Calu3 (cell line): ENCODE measurements at places on chromosomes 4 and X. TPM values are rescaled to one million over a fixed set of nuclear protein-coding genes. Genes with fewer than 3 reads are reported as not detected.

- no peaks in the 10 kb centered on the region for H3K4me1 ChIP-seq
- no peak overlapping the region for H3K27ac ChIP-seq
- DNase-seq, result no peak
- H3K4me3 ChIP-seq, result no peak overlapping the region
Measured at GRCh38 chrX:69238887-69239231, 73.6 kb upstream of the PJA1 start.

DNA sequence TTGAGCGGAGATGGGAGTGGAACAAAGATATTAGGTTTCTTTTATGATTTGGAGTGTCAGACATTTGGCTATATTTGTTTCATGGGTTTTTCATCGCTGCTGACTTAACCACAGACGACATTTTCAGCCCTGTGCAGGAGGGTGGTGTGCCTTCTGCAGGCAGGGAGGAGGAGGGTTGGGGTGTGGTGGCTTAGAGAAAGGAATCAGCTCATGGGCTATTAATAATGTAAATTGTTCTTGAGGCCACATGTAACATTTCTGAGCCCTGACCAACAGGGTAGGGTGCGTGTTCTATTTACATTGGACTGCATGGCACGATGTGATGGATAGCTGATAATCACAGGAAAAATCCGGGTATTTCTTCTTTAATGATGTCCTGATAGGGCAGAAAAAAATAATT, 67.6 kb downstream of the POLA1 start:
- no peak overlapping the region for H3K27ac ChIP-seq
- DNase-seq, result no peak
- peaks cover 11% of the 10 kb centered on the region for H3K36me3 ChIP-seq
- H3K4me1 ChIP-seq, result no peaks in the 10 kb centered on the region
- H3K4me3 ChIP-seq, result no peak overlapping the region
- no peaks in the 10 kb centered on the region for H3K27me3 ChIP-seq

Gene TEX13B
- not detected in 2 replicates for total RNA-seq

GRCh38 chrX:13085526-13085925, 41.1 kb upstream of the FAM9C start:
- H3K36me3 ChIP-seq, result peaks cover 16% of the 10 kb centered on the region
- H3K27me3 ChIP-seq, result no peaks in the 10 kb centered on the region
- H3K4me3 ChIP-seq, result no peak overlapping the region
- H3K27ac ChIP-seq, result no peak overlapping the region
- no peak for DNase-seq

- H3K27ac ChIP-seq, result no peak overlapping the region
- no peak overlapping the region for H3K4me3 ChIP-seq
- DNase-seq, result no peak
- no peaks in the 10 kb centered on the region for H3K4me1 ChIP-seq
Measured at GRCh38 chr4:166839615-166840251, 394.6 kb downstream of the SPOCK3 start.

Gene XK
- total RNA-seq, result 11.3 and 14.7 TPM in 2 replicates

- no peak for DNase-seq
- peaks cover 8% of the 10 kb centered on the region for H3K4me1 ChIP-seq
- H3K36me3 ChIP-seq, result peaks cover 7% of the 10 kb centered on the region
- H3K27ac ChIP-seq, result no peak overlapping the region
Measured at GRCh38 chrX:24020306-24020876, 6.6 kb downstream of the KLHL15 start.

- no peak overlapping the region for H3K4me3 ChIP-seq
- DNase-seq, result no peak
- H3K27me3 ChIP-seq, result no peaks in the 10 kb centered on the region
- no peak overlapping the region for H3K27ac ChIP-seq
- H3K4me1 ChIP-seq, result no peaks in the 10 kb centered on the region
Measured at GRCh38 chr4:153257151-153257620, 52.9 kb downstream of the TRIM2 start.

Gene PCDH10
- not detected in 2 replicates for total RNA-seq

Gene TMEM47
- 80.9 and 99.6 TPM in 2 replicates for total RNA-seq

GRCh38 chr4:8662776-8663175, 70.2 kb downstream of the CPZ start:
- peaks cover 62% of the 10 kb centered on the region for H3K27me3 ChIP-seq
- no peaks in the 10 kb centered on the region for H3K36me3 ChIP-seq
- H3K4me1 ChIP-seq, result no peaks in the 10 kb centered on the region
- H3K27ac ChIP-seq, result no peak overlapping the region
- H3K4me3 ChIP-seq, result no peak overlapping the region

DNA sequence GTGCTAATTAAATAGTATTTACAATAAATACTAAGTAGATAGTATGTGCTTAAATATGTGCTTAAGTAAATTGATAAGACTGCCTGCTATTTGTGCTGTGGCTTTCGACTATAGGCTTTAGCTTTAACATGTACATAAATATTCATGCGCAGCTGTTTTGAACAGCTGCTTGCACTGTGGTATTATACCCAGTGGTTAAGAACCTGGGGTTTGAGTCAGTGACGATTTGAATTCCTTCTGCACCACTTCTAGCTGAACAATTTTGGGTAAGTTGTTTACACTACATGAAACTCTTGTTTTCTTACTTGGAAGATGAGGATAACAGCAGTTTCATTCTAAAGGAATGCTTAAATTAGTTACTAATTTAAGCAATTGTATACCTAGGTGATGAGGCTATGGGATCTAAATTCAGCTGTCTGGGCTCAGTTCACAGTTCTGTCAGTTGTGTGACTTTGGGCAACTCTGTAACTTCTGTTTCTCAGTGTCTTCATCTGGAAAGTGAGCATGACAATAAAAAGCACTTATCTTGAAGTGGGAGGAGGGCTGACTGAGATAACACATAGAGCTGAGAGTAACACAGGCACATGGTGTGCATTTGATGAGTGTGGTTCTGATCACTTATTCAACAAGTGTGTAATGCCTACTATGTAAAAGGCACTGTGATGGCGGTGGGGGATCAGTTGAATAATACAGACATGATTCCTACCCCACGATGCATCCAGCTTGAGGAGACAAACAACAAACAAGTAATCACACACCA, 37.0 kb downstream of the HPGDS start:
- no peaks in the 10 kb centered on the region for H3K27me3 ChIP-seq
- H3K27ac ChIP-seq, result no peak overlapping the region
- peaks cover 14% of the 10 kb centered on the region for H3K4me1 ChIP-seq
- no peaks in the 10 kb centered on the region for H3K36me3 ChIP-seq
- no peak for DNase-seq

DNA sequence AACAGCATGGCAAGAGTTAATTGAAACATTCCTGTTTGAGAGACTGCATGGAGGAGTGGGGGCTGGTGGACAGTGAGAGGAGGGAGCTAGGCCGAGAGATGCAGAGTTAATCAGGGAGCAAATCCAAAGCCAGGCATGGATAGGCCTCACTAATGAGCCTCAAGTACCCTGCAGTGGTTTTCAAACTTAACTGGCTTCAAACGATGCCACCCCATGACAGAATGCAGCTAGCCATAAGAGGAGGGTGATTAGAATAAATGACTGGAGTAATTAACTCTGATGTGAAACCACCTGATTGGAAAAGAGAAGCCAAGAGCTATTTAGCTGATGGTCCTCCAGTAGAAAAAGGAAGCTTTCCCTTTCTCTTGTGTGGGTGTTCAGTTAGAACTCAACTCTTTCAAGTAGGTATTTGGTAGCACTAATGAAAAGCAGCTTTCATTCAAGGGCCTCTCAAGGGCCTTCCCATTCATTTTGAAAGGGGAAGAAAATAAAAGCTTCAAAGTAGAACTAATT, 215.4 kb upstream of the MAB21L2 start:
- H3K27me3 ChIP-seq, result no peaks in the 10 kb centered on the region
- no peaks in the 10 kb centered on the region for H3K4me1 ChIP-seq
- no peak for DNase-seq
- H3K36me3 ChIP-seq, result no peaks in the 10 kb centered on the region
- no peak overlapping the region for H3K4me3 ChIP-seq
- H3K27ac ChIP-seq, result no peak overlapping the region

GRCh38 chrX:153057281-153057680, 1.0 kb downstream of the PNMA3 start:
- no peaks in the 10 kb centered on the region for H3K4me1 ChIP-seq
- H3K4me3 ChIP-seq, result no peak overlapping the region
- H3K27ac ChIP-seq, result no peak overlapping the region
- H3K36me3 ChIP-seq, result no peaks in the 10 kb centered on the region
- no peak for DNase-seq
- H3K27me3 ChIP-seq, result peaks cover 34% of the 10 kb centered on the region

Gene WDR17
- 6.3 and 7.6 TPM in 2 replicates for total RNA-seq

DNA sequence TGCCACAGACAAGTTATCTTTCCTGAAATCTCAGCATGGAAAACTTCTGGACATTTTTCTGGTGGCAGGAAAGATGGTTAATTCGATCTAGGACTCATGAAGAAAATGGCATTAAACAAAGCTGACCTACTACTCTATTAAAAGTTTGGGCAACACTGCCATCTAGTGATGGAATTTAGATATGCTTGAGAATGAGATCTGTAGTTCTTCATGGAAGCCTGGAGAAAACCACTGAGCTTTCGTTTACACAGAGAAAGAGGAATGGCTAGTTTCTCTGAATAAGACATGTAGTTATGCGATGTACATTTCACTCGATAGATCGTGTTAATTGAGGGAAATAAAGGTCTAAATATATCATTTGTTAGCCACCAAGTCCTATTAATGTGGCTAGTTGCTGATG, 51.7 kb upstream of the CHRDL1 start:
- no peaks in the 10 kb centered on the region for H3K36me3 ChIP-seq
- peaks cover 22% of the 10 kb centered on the region for H3K27me3 ChIP-seq
- no peaks in the 10 kb centered on the region for H3K4me1 ChIP-seq
- H3K27ac ChIP-seq, result no peak overlapping the region
- peak; percentile 40 for DNase-seq

- no peak overlapping the region for H3K4me3 ChIP-seq
- H3K4me1 ChIP-seq, result peaks cover 7% of the 10 kb centered on the region
- peaks cover 29% of the 10 kb centered on the region for H3K36me3 ChIP-seq
Measured at GRCh38 chr4:169617306-169617705, 3.1 kb upstream of the CLCN3 start.

Gene MSX1
- total RNA-seq, result 1.6 and 2.0 TPM in 2 replicates

DNA sequence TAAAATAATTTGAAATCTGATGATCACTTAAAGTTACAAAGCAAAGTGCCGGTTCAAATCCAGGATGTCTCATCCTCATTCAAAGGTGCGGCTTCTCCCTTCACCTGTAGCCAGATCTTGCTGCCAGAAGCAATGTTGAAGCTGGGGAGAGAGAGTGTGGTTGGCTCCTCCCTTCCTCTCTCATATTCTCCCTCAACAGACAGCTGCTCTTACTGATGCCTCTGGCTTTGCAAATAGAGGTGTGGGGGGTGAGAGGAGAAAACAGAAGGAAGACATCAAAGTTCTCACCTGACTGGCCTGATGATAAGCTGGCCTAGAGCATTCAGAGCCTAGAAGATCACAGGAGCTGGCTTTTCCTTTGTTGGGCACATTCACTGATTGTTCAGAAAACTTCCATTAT, 28.3 kb upstream of the BTC start:
- H3K4me3 ChIP-seq, result no peak overlapping the region
- DNase-seq, result no peak
- H3K36me3 ChIP-seq, result no peaks in the 10 kb centered on the region
- no peak overlapping the region for H3K27ac ChIP-seq
- peaks cover 9% of the 10 kb centered on the region for H3K4me1 ChIP-seq

GRCh38 chr4:111610681-111611080, 534.6 kb upstream of the FAM241A start:
- H3K4me3 ChIP-seq, result no peak overlapping the region
- DNase-seq, result no peak
- H3K36me3 ChIP-seq, result no peaks in the 10 kb centered on the region
- no peaks in the 10 kb centered on the region for H3K4me1 ChIP-seq
- H3K27me3 ChIP-seq, result no peaks in the 10 kb centered on the region
- no peak overlapping the region for H3K27ac ChIP-seq

GRCh38 chrX:139720979-139721378, 13.0 kb upstream of the MCF2 start:
- H3K27me3 ChIP-seq, result no peaks in the 10 kb centered on the region
- no peaks in the 10 kb centered on the region for H3K4me1 ChIP-seq
- no peak overlapping the region for H3K4me3 ChIP-seq

DNA sequence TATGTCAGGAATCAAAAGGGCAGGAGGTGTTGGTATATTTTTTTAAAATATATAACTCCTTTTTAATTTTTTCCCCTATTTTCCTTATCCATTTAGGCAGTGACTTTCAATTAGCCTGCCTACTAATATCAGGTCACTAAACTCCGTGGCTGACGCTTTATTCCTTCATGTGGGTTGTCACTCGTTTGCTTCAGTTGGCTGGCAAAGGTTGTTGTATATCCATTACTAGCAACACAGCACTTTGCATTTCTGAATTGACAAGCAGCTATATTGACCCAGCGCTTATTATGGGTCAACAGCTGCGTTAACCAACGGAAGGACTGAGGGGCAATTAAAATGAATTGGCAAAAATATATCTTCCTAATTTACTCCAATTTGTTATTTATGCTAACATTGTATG, 87.7 kb downstream of the ARX start:
- H3K4me3 ChIP-seq, result no peak overlapping the region
- H3K27ac ChIP-seq, result no peak overlapping the region
- H3K27me3 ChIP-seq, result no peaks in the 10 kb centered on the region
- DNase-seq, result no peak
- H3K4me1 ChIP-seq, result peaks cover 17% of the 10 kb centered on the region

Gene SLC9B1
- total RNA-seq, result not detected in 2 replicates

GRCh38 chrX:123170546-123170945, 13.5 kb upstream of the GRIA3 start:
- no peak overlapping the region for H3K27ac ChIP-seq
- H3K27me3 ChIP-seq, result no peaks in the 10 kb centered on the region
- H3K4me3 ChIP-seq, result no peak overlapping the region
- DNase-seq, result no peak

Gene UGT2B7
- 16.6 and 25.5 TPM in 2 replicates for total RNA-seq

GRCh38 chrX:133523081-133523487, 107.8 kb upstream of the GPC4 start:
- no peaks in the 10 kb centered on the region for H3K27me3 ChIP-seq
- no peak for DNase-seq
- peaks cover 11% of the 10 kb centered on the region for H3K4me1 ChIP-seq
- H3K4me3 ChIP-seq, result no peak overlapping the region
- H3K27ac ChIP-seq, result no peak overlapping the region

- no peaks in the 10 kb centered on the region for H3K27me3 ChIP-seq
- H3K4me1 ChIP-seq, result peaks cover 14% of the 10 kb centered on the region
- no peak overlapping the region for H3K4me3 ChIP-seq
- no peak overlapping the region for H3K27ac ChIP-seq
- no peaks in the 10 kb centered on the region for H3K36me3 ChIP-seq
Measured at GRCh38 chrX:109281483-109282275, 200.2 kb downstream of the GUCY2F start.

DNA sequence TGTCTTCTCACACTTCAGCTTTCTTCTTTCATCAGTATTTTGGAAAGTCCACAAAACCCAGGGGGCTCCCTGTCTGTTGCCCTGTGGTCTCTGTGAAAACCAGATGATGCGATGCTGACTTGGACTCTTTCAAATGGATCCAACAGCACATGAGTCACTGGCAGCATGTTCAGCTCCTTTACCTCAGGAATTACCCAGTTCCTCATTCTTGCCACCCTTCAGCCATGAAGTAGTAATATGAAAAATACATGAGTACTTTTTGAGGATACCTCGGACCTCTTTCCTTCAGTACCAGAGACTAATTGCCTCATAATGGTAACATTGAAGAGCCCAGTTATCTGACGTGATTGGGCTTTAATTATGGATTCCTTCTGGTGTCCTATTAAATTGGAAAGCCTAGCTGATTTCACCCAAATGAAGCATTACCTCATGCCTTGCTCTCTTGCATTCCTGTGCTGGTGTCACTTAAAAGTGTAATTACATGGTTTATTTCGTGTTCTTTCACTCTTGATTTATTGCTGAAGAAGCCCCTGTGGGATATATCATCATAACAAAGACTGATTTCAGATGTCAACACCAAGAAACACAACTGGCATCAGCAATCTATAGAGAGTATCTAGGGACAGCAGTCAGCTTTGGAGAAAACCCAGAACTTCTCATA, 63.4 kb downstream of the NFKB1 start:
- no peaks in the 10 kb centered on the region for H3K4me1 ChIP-seq
- no peak overlapping the region for H3K27ac ChIP-seq
- no peaks in the 10 kb centered on the region for H3K27me3 ChIP-seq
- no peak overlapping the region for H3K4me3 ChIP-seq
- no peaks in the 10 kb centered on the region for H3K36me3 ChIP-seq

Gene ITM2A
- 17.7 and 25.7 TPM in 2 replicates for total RNA-seq
